ENCODE measurements at places on chromosomes 13 and 19.

GRCh38 chr19:1274852-1275259, 474 bp upstream of the FAM174C start:
- no peak for DNase-seq

DNA sequence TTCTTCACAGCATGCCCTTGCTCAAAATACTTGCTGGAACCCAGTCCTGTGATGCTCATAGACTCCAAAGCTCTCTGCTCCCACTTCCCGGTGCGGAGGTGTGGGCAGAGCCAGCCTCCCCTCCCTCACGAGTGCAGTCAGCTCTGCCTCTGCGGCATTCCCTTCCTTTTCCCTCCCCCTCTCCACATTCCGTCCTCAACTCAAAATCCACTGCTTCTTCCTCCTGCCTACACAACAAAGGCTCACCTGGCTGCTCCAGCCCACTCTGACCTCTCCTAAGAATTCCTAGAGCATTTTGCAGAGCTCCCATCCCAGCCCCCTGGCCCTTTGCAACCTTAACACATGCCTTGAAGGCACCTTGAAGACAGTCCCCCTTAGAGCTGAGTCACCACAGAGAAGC, 527.9 kb downstream of the MYO16 start:
- DNase-seq, result no peak

DNA sequence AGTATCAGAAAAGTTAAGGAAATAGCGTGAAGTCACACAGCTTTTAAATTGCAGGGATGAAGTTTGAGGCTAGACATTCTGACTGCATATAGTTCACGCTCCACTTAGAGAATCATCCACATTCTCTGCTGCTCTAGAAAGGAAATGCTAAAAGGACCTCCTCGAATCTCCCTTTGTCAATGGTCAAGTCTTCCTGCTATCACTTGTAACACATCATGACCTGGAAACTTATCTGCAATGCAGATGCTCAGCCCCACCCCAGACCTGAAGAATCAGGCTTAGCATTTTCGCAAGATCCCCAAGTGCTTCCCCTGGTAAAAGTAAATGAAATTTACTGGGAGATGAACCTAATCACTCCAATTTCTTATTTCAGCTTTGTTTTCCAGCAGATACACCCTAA, 372.1 kb downstream of the LIG4 start:
- DNase-seq, result no peak

DNA sequence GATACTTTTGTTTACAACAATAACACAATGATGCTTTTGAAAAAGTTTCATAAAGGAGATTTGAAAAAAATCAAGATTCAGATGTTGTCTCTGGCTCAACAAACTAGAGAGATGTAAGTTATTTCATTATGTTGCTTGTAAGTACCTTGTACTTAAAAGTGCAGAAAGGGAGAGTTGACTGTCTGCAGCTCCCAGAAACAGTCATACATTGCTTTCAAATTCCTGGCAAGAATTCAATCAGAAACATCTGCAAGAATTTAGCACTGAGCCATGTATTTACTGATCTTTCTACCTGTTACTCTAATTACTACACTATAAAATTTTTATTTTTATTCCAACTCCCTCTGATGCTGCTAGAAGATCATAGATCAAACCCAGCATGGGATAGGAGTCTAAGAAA, 1261.3 kb upstream of the SPRY2 start:
- no peak for DNase-seq

DNA sequence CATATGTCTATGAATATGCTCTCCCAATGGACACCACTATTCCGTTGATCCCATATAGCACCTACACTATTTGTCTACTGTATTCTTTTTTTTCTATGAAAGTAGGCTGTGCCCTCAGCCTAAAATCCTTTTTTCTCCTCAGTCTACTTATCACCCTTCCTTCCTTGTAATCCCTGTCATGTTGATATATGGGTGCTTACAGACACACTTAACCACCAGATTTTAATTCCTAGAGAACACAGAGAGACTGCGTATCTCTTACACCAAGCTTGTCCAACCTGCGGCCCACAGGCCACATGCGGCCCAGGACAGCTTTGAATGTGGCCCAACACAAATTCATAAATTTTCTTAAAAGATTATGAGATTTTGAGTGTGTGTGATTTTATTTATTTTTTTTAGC, 101.1 kb downstream of the ZAR1L start:
- no peak for DNase-seq

DNA sequence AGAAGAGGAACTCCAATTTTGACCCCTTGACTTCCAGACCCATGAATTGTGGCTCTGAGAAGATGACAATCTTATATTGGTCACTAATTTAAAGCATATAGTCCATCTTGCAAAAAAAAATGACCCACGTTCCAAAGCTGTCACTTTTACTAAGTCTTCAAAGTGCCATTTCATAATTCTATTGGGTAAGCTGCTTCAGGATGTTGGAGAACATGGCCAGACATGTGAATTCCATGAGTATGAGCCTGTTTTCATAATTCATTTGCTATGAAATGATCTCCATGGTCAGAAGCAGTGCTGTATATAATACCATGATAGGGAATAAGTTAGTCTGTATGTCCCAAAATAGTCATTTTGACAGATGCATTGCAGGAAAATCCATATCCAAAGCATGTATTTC, 1787.3 kb downstream of the SLITRK5 start:
- DNase-seq, result no peak

DNA sequence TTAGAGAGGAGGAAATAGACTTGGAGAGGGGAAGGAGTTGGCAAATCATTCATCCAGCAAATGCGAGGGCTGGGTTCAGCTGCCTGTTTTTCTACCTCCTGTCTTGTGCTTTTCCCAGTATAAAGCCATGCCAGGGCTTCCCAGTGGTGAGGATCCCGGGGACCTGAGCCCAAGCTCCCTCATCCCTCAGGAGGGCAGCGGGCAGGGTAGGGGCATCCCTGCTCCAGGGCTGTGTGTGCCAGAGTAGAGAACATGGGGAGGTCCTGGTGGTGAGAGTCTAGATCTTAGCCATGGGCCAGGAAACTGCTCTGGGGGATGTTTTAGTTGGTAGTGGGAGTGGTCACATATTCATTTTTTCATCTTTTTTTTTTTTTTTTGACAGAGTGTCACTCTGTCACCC, 43.6 kb downstream of the GPR12 start:
- no peak for DNase-seq

- DNase-seq, result no peak
Observed at GRCh38 chr19:48401287-48401686, 7.8 kb downstream of the GRIN2D start.

DNA sequence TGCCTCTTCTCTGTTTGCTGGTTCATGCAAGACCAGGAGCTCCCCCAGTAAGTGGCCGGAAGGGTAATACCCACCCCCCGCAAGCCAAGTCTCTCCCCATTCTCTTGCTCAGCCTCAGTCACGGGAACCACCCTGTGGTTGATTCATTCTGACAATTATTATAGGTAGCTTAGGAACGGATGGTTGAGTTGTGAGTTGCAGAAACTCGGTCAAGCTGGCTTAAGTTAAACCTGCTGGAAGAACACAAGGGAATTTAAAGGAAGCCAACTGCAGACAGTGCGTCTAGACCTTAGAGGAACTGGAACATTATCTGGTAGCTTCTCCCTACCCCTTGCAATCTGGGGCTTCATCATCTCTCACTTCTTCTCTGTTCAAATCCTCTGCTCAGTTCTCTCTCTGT, 8.9 kb downstream of the FPR1 start:
- DNase-seq, result no peak

- DNase-seq, result no peak
Observed at GRCh38 chr13:102260256-102260655, 141.6 kb downstream of the FGF14 start.

- no peak for DNase-seq
Observed at GRCh38 chr19:18507021-18507726, 14.7 kb downstream of the ELL start.

DNA sequence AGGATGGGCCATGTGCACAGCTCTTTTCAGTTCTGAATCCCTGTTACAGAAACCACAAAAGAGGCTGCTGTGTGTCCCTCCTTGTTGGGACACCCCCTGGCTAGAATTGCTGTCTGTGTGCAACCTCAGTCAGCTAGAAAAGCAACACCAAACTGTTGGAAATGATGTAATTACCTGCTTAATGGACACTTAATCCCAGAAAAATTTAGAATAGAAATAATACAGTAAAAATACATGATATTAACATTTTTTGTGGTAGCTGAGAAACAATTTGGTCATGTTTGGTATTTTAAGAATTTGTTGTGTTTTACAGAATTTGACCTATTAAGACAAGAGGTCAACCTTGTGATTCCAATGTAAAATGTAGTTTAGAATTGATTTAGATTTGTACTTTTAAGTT, 46.8 kb downstream of the FAM124A start:
- no peak for DNase-seq

GRCh38 chr13:29508130-29508875, 87.2 kb downstream of the SLC7A1 start:
- peak; percentile 73 for DNase-seq

DNA sequence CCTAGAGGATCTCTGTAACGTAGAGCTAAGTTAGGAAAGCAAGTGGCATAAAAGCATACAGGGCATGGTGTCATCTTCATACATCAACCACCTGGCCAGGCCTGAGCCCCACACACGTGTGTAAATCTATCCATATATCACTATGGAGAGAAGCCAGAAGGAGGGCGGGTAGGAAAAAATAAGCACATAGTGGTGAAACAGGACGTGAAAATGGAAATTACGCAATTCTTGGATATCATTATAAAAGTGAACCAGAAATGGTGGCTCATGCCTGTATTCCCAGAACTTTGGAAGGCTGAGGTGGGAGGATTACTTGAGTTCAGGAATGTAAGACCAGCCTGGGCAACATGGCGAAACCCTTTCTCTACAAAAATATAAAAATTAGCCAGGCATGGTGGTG, 43.4 kb downstream of the PDCD5 start:
- no peak for DNase-seq

DNA sequence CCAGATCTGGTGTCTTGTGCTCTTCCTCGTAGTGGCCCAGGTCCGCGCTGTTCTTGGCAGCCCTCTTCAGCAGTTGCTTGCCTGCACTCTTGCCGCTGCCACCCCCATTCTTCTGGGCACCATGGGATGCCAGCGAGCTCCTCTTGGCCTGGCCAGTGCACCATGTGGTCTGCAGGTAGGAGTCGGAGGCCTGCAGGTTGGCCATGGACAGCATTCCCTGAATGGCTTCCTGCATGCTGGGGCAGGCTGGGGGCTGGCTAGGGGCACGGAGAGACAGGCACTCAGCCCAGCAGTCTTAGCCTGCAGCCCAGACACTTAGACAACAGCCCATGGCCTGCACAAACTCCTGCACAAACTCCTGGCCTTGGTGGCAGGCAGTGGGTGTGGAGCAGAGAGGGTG, 234.9 kb downstream of the TUBA3C start:
- no peak for DNase-seq

DNA sequence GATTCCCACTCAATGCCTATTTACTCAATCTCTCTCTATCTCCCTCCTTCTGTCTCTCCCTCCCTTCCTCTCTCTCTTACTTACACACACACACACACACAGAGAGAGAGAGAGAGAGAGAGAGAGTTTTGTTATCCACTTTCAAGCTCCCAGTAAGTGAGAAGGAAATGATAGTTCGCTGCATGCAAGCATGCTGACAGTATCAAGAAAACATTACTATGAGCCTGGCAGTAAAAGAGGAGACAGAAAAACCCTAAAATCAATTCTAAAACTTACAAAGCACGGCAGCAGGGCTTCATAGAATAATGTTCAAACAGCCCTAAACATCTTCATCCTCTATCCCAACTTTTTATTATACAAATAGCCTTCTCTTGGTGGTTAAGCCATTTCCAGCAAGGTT, 171.9 kb downstream of the FOXO1 start:
- DNase-seq, result no peak

Data from stimulated activated CD4-positive, alpha-beta T cell treated with anti-CD3 and anti-CD28 coated beads, Interleukin-4, amount 100 ng/mL, for 1 hour (primary cell).